Suppressor macrophage (primary cell): ENCODE measurements at places on chromosomes 12 and 14.

DNA sequence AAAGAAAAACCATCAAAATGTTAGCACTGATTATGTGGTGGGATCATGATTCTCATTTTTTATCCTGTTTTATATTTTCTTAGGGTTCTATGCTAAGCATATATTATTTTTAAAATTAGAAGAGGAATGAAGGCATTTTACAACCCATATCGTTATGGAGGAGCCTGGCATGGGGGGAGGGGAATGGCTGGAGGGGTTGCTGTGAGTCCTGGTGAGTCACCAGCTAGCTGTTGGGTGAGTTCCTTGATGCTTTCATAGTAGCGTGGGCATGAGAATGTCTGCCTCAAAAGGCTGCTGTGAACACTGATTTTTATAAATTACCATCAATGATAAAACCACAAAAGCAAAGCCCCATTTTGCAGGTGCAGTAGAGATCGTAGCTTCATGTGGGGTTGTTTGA, 46.9 kb downstream of the C14orf132 start:
- DNase-seq = peak; percentile 5

- DNase-seq = no peak
These were observed 12.9 kb upstream of the EPS8 start for GRCh38 chr12:15801770-15802744.

GRCh38 chr12:120584343-120585149, 3.3 kb upstream of the POP5 start:
- DNase-seq = no peak

GRCh38 chr12:47744005-47744651, 14.6 kb downstream of the RAPGEF3 start:
- no peak for DNase-seq

DNA sequence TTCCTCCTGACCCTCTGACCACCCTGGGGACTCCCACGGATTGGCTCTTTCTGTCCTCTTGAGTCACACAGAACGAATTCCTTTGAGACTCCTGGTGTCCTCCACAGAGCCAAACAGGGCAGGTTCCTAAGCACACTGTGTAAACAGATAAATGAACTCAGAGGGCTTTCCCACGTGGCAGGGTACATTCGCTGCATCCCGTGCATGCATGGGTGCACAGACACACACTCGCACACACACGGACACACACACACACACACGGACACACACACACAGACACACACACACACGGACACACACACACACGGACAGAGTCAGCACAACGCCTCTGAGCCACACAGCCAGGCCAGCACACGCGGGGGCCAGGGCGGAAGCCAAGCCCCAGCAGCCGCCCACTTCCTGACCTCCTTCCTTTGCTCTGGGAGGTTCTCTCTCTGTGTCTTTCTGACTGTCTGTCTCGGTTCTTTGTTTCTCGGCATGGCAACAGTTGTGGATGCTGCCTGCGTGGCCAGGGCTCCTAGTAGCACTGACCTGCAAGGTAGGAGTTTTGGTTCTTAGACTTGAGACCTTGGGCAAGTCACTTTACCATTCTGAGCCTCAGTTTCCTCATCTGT, 706 bp downstream of the CRACR2A start:
- peak; percentile 82 for DNase-seq

- no peak for DNase-seq
These were observed 495.2 kb upstream of the SOX5 start for GRCh38 chr12:24444634-24445033.

DNA sequence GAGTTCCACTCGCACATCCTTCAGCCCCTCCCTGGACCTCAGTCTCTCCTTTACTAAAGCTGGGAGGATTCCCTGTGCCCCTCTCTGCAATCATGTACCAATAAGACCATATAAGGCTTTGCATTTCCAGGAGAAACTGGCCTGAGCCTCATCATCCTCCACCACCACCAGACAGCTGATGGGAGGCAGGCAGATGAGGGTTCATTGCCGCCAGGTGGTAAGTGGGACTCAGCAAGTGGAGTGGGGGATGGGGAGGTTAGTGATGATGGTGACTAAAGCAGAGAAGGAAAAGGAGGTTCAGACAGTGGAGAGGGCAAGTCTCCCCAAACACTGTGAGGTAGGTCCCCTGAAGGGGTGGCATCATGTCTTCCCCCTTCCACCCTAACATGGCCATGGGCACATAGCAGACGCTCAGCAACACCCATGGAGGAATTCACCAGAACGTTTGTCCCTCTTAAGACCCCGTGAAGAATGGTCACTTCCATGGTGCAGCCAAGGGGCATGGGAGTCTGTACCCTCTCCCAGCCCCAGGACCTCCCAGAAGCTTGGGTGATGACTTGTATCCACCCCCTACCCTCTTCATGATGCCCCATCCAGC, 4.5 kb upstream of the TNFRSF1A start:
- DNase-seq = no peak
